ENCODE measurements at places on chromosomes 2 and 18. TPM values are rescaled to one million over a fixed set of nuclear protein-coding genes. Genes with fewer than 3 reads are reported as not detected.

DNA sequence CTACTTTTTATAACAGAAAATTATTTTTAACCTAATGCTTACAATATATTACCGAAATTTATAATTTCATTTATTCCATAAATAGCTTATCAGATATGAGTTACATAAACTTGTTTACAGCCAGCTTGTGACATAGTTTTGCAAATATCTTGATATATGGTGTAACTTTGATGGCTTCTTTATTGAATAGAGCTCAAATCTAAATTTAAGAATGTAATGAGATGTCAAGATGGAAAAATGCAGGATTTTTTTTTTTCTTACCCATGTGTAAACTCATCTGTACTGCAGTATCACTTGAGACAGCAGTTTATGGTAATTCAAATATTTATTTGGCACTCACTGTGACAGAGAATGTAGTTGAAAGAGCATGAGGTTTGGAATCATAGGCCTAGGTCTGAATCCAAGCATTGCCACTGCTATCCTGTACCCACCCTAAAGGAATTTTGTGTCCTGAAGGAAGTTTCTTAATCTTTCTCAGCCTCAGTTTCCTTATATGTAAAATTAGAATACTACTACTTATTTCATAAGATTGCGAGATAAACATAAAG lies 3.8 kb downstream of the CREB1 start:
- no peak for DNase-seq

GRCh38 chr2:155583674-155584195 lies 748.8 kb downstream of the NR4A2 start:
- no peak for DNase-seq

The C2orf80 gene
- total RNA-seq: not detected

- peak; percentile 54 for DNase-seq
Observed at GRCh38 chr2:96493072-96493471, 12.1 kb downstream of the NEURL3 start.

The GALNT13 gene
- 0.05 TPM for total RNA-seq

DNA sequence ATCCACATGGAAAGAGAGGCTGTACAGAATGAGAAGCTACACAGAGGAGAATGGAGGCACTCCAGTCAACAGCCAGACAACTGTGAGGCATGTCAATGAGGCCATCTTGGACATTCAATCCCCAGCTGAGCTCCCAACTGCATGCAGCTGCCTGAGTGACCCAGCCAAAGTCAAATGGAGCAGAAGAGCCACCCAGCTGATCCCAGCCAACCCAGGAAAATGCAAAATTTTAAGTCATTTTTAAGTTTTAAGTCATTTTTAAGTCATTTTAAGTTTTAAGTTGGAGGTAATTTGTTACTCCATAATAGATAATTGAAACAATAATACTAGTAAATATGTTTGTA lies 63.6 kb downstream of the RBMS1 start:
- no peak for DNase-seq

The MARS2 gene
- 3.4 TPM for total RNA-seq

The ARHGAP28 gene
- 0.05 TPM for total RNA-seq

The FOSL2 gene
- 75.2 TPM for total RNA-seq

GRCh38 chr2:224222291-224222690 lies 179.6 kb downstream of the FAM124B start:
- peak; percentile 48 for DNase-seq

GRCh38 chr2:65349863-65350262 lies 82.5 kb downstream of the SPRED2 start:
- peak; percentile 25 for DNase-seq

GRCh38 chr2:219440388-219441256 lies 6.0 kb downstream of the SPEG start:
- peak; percentile 45 for DNase-seq

- DNase-seq: no peak
Observed at GRCh38 chr2:141468761-141469160, 662.1 kb downstream of the LRP1B start.

DNA sequence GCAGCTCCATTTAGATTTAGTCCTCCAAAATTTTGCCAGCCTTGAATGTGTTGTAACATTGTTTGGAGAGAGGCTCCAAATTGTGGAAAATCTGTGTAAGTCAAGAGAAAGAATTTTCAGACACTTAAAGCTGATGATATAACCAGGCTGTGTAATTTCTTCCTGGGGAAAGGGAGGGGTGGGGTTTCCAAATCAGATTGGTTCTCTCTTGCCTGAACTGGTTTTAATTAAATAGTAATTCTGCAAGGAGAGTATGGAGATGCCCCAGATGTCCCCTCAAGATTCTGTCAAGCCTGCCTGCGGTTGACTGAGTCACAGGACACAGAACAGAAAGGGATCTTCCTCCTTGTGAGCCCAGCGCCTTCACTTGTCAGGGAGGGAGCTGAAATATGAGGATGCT lies 54.5 kb downstream of the C18orf63 start:
- DNase-seq: no peak

The CD8B gene
- total RNA-seq: not detected

The ITGB6 gene
- 1.6 TPM for total RNA-seq

GRCh38 chr2:152396051-152396511 lies 61.1 kb downstream of the FMNL2 start:
- no peak for DNase-seq

The SLC30A3 gene
- total RNA-seq: not detected

The CMPK2 gene
- total RNA-seq: 134 TPM

The IL1RN gene
- not detected for total RNA-seq

DNA sequence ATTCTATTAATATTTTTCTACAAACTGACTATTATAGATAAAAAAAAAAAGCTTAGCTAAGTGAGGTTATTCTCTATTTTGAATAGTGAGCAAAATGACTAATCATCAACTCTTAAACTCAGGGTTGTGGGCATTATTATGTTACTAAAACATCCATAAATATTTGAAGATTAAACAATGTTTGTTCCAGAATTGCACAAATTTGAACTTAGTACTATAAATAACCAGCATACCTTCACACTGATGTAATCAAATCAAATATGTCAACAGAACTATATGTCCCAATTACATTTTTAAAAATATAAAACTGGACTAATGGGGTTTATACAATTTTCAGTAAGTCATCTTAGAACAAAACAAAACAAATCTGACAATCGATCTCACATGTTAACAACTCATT lies 800.9 kb downstream of the LRP1B start:
- DNase-seq: no peak

DNA sequence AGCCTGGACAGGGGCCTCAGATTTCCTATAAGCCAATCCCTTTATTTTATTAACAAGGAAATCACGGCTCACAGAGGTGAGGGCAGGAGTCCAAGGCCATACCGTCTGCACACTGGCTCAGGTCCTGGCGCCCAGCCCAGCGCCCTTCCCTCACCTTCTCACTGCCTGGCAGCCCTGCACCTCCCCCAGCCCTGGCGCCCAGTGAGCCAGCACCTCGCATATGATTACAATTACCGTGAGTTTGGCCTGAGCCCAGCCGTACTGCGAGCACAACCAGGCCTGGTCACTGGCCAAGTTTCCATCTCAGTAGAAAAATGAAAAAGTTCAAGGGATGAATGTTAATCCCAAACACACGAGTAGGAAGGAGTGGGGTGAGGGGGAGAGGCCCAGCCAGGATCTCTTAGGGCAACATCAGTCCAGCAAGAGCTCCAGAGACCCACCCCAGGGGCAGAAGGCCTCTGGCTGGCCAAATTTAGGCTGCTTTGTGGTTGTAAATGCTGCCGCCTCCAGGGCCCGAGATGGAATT lies 68.4 kb downstream of the MCFD2 start:
- peak; percentile 98 for DNase-seq

GRCh38 chr2:11396467-11397445 lies 52.3 kb upstream of the ROCK2 start:
- DNase-seq: no peak

GRCh38 chr18:72601481-72601880 lies 57.3 kb upstream of the CBLN2 start:
- no peak for DNase-seq

DNA sequence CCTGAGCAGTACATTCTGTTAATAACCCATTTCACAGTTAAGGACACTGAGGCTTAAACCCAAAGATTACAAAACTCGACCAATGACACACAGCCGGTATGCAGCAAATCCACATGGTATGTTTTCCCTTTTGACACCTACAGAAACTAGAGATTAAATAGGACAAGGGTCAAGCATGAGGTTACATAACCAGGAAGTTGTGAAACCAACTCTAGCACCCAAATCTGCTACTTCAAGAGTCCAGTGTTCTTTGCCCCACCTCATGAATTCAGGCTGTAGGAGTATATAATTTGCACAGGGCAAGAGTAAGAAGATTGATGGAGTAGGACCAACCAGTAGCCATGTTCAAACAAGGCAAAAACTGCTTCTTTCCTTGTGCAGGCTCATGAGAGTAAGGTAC lies 249.8 kb downstream of the BCL11A start:
- DNase-seq: no peak

DNA sequence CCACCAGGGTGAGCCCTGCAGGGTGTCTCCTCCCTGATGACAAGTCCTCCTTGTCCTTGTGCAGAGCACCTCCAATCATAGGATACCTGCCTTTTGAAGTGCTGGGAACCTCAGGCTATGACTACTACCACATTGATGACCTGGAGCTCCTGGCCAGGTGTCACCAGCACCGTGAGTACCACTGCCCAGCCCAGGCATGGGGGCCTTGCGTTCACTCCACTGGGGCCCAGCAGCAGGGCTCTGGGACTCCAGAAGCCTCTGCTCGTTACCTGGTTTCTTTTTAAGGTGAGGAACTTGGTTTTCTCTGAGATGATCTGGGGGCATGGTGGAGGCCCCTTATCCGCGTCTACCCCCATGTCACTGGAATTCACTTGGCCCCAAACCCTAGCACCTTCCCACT lies 36.5 kb upstream of the RPL31 start:
- DNase-seq: no peak

DNA sequence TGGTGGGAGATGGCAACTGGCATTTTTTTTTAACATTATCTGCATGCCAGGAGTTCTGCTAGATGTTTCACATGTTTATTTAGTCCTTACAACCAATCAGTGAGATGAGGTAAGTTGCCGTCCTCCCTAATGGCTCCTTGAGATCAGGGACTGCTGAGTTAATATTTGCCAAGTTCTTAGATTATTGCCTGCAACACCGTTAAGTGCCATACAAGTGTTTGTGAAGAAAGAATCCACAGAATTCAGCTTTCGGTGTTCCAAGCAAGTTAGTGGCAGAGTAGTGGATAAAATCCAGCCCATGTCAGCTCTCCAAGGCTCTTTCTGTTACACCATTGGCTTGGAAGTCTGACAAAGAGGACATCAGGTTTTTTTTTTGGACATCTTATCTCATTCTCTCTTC lies 95.9 kb downstream of the C1QL2 start:
- no peak for DNase-seq

The IKZF2 gene
- total RNA-seq: 8.3 TPM

GRCh38 chr2:138373993-138374408 lies 127.6 kb upstream of the SPOPL start:
- peak; percentile 43 for DNase-seq

DNA sequence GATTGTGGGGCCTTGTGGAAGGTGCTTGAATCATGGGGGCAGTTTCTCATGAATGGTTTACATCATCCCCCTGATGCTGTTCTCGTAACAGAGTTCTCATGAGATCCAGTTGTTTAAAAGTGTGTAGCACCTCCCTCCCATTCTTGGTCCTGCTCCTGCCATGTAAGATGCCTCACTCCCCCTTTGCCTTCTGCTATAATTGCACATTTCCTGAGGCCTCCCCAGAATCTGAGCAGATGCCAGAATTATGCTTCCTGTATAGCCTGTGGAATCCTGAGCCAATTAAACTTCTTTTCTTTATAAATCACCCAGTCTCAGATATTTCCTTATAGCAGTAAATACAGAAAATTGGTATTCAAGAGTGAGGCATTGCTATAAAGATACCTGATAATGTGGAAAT lies 15.6 kb upstream of the WDR75 start:
- DNase-seq: peak; percentile 22

- no peak for DNase-seq
Observed at GRCh38 chr18:65748321-65748720, 2.5 kb upstream of the CDH7 start.

DNA sequence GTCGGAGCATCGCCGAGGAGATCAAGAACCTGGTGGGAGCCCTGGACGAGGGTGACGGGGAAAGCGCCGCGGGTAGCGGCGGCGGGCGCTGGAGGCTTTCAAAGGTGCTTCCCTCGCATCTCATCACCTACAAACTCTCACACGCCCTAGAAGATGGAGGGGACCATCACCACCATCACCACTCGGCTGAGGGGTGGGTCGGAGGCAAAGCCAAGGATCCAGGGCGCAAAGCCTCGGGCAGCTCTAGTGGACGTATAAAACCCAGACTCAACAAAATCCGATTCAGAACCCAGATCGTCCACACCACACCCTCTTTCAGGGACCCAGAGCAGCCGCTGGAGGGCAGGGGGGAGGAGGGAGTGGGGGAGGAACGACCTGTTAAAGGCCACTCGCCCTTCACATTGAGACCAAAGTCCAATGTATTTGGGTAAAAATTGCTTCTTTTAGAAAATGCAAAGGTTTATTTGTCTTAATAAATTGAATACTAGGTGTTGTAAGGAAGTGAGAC lies 1.5 kb downstream of the SOWAHC start:
- DNase-seq: no peak

The PLB1 gene
- 1.5 TPM for total RNA-seq

GRCh38 chr2:17558053-17558452 lies 17.6 kb downstream of the VSNL1 start:
- no peak for DNase-seq

- peak; percentile 49 for DNase-seq
Observed at GRCh38 chr2:131413148-131413747, 49.3 kb upstream of the RAB6D start.

GRCh38 chr2:73962798-73963197 lies 21.9 kb upstream of the TET3 start:
- DNase-seq: no peak

DNA sequence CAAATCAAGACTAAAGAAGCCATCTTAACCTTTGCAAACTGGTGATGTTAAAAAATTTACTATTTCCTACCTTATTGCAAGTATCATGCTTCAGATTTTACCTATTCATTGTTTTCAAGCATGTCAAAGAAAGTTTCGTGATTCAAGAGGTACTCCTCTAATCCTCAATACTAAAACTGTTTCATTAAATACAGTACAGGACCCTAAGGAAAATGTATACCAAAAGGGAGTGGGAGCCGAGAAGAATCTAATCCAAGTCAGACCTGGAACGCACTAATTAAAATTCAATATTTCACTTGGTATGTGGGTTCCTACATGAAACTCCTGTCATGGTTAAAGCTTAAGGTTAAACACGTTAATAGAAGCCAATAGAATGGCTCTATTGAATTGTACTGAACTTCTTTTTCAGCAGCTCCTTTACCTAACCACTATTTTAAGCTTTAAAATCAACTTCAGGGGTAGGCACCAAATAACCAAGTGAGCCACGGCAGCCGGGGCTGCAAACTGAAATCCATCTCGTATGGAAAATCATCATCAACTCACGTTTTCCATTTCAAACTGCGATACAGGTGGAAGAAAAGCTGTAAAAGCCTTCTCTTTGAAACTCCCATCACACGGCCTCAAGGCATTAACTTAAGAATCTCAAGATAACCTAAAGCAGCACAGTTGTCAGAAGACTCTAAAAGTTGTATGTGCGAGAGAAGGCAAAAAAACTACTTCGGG lies 188.8 kb downstream of the ZEB2 start:
- DNase-seq: peak; percentile 22

- peak; percentile 29 for DNase-seq
Observed at GRCh38 chr2:223735035-223735640, 102.2 kb downstream of the AP1S3 start.

GRCh38 chr2:27730261-27730662 lies 41.3 kb upstream of the MRPL33 start:
- DNase-seq: no peak

All from M059J (cell line).